PC-3 (cell line): ENCODE measurements at places on chromosomes 2 and 18. TPM values are rescaled to one million over a fixed set of nuclear protein-coding genes. Genes with fewer than 3 reads are reported as not detected.
A peak's percentile ranks its signal among the peaks of the same experiment; 100 is the strongest.

Gene C1QL2
- not detected in 2 replicates for total RNA-seq

GRCh38 chr2:160934991-160935390 lies 225.2 kb upstream of the TANK start:
- DNase-seq, result no peak

- DNase-seq, result peak; percentile 8
Observed at GRCh38 chr2:141439524-141439923, 691.3 kb downstream of the LRP1B start.

GRCh38 chr2:238299803-238300202 lies 11.4 kb upstream of the PER2 start:
- DNase-seq, result no peak

GRCh38 chr2:47196046-47196445 lies 40.9 kb upstream of the STPG4 start:
- DNase-seq, result no peak

DNA sequence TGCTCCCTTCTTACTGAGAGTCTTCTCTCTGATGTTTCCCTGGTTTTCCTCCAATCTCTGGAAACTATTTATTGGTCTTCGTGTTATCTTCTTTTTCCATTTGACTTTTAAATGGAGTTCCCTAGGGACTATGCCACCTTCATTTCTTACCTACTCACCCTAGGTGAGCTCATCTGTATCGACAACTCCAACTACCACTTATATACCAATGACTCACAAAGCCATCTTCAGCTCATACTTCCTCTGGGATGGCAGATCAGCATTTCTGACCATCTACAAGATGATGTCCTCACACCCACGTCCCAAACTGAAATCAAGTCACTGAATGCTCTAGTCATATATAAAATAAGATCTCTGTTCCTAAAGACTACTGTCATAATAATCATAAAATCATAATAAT lies 40.6 kb downstream of the CFAP210 start:
- DNase-seq, result peak; percentile 26

Gene FHOD3
- 18.1 and 32.2 TPM in 2 replicates for total RNA-seq

Gene ABCG5
- total RNA-seq, result not detected in 2 replicates

- DNase-seq, result no peak
Observed at GRCh38 chr18:26867471-26867870, 2.0 kb upstream of the AQP4 start.

GRCh38 chr2:218009231-218009630 lies 6.4 kb upstream of the TNS1 start:
- DNase-seq, result no peak

DNA sequence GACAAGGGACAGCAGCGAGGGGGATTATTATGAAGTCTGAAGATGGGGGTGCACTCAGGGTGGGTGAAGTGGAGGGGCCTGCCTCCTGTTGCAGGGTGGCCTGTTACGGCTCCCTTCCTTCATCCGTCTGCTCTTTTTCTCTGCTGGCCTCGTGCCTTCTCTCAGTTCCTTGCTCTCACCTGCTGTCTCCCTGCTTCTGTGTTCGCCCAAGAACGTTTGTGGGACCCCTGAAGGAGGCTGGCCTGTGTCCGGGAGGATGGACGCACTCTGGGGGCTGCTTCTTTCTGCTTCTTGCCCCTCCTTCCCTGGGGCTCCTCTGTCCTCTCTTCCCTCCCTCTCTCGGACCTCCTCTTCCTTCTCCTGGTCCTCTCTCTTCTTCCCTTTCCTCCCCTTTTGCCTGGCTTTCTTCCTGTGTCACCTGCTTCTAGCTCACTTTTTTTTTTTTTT lies 13.8 kb downstream of the MROH2A start:
- DNase-seq, result no peak

DNA sequence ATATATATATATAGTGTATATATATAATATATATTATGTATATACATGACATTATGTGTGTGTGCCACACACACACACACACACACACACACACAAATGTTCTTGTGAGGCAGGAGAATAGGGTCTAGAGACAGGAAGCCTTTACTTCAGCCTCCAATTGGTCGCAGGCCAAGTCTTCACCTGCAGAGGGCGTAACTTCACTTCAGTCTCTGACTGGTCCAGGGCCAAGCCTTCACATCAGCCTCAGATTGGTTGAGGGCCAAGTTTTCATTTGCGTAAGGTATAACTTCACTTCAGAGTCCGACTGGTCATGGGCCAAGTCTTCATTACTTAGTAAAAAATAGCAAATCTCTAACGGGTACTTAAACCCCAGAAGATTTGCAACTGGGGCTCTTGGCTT lies 13.2 kb upstream of the SS18 start:
- peak; percentile 34 for DNase-seq

GRCh38 chr2:208033701-208034502 lies 8.6 kb upstream of the PLEKHM3 start:
- DNase-seq, result peak; percentile 91

- peak; percentile 45 for DNase-seq
Observed at GRCh38 chr2:215548714-215549113, 112.8 kb upstream of the FN1 start.

DNA sequence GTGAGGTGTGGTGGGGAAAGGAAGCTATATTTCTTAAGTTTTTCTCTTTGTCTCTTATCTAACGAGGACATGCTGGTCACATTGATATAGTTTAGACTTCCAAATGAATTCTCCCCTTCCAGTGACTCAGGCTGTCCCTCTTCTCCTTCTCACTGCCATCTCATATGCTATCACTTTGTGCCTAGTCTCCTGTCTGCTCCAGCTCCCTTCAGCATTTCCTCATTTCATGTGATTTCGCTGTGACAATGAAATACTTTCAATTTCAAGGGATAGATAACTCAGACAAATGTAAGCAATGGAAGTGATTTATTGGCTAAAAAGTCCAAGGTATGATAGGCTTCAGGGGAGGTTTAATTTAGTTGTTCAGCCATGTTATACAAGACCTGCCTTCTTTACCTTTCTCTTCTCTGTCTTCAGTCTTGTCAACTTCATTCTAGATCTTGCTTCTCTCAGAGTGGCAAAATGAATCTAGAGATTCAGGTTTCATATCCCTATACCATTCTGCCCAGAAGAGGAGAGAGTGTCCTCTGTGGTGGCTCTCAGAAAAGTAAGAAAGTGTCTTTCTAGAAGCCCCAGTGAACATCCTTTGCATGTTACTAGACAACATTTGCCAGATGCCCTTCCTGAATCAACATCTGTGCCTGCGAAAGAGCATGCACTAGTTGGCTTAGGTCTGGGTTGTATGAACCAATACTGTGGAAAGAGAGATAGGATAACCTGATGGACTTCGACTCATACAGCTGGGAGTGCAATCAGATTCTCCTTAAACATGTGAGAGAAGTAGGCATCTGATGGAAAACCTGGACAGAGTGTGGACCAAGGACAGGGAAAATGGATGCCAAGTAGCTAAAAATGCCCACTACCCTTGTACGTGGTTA lies 29.9 kb upstream of the GPR155 start:
- DNase-seq, result no peak

Gene ADRA2B
- total RNA-seq, result 0.12 TPM in 1 of 2 replicates, not detected in the other

Gene SLC14A1
- total RNA-seq, result 2.3 and 6.9 TPM in 2 replicates

GRCh38 chr2:19686439-19686838 lies 215.3 kb downstream of the TTC32 start:
- no peak for DNase-seq

DNA sequence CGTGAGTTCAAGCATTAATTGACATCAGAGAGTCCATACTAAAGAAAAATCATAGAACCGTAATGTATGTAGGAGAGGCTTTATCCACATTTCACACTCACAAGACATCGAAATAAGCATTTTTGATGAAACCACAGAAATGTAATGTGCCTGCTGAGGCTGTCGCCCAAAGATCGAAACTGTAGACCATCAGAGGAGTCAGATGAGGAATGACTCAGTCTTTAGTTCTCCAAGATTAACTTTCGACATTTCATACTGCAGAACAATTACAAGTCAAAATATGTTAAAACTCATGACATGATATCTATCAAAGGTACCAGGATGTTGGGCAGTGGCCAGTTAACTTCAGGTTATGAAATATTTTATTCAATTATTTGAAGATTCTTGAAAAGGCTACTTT lies 79.6 kb downstream of the RAB31 start:
- DNase-seq, result no peak

DNA sequence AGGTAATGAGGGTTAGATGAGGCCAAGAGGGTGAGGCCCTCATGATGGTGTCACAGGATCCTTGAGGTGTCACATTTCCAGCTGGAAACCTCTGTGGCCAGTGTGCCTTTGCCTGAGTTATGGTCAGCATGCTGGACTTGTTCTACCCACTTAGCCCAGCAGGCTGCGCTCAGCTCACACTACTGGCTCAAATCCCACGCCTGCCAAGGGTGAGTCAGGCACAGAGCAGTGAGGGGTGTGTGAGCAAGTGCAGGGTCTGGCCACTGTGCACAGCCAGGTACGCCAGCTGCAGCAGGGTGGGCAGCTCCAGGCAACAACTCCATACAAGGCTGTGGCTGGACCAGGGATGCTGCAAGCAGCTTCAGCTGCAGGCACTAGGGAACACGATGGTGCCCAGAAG lies 616.6 kb upstream of the FSHR start:
- peak; percentile 36 for DNase-seq

Gene PREPL
- 30.2 and 36.2 TPM in 2 replicates for total RNA-seq

Gene AOX1
- 54.9 and 57.2 TPM in 2 replicates for total RNA-seq

GRCh38 chr18:56162311-56163265 lies 475.8 kb downstream of the TXNL1 start:
- peak; percentile 13 for DNase-seq

Gene RAMP1
- 210 and 248 TPM in 2 replicates for total RNA-seq

Gene CYRIA
- total RNA-seq, result 0.15 TPM in 1 of 2 replicates, not detected in the other

Gene REG3A
- total RNA-seq, result not detected in 2 replicates

Gene SKOR2
- not detected in 2 replicates for total RNA-seq

DNA sequence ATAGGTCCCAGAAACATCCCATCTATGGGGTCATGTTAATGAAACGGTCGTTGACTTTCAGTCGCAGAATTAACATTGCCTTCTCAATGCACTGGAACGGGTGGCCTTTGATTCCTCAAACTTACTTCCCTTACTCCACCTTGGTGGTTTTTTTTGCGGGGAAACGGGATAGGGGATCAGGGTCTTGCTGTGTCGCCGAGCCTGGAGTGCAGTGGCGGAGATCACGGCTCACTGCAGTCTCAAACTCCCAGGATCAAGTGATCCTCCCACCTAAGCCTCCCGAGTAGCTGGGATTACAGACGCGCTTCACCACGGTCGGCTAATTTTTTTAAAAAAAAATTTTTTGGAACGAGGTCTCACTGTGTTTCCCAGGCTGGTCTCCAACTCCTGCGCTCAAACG lies 754 bp downstream of the ATG16L1 start:
- DNase-seq, result no peak

DNA sequence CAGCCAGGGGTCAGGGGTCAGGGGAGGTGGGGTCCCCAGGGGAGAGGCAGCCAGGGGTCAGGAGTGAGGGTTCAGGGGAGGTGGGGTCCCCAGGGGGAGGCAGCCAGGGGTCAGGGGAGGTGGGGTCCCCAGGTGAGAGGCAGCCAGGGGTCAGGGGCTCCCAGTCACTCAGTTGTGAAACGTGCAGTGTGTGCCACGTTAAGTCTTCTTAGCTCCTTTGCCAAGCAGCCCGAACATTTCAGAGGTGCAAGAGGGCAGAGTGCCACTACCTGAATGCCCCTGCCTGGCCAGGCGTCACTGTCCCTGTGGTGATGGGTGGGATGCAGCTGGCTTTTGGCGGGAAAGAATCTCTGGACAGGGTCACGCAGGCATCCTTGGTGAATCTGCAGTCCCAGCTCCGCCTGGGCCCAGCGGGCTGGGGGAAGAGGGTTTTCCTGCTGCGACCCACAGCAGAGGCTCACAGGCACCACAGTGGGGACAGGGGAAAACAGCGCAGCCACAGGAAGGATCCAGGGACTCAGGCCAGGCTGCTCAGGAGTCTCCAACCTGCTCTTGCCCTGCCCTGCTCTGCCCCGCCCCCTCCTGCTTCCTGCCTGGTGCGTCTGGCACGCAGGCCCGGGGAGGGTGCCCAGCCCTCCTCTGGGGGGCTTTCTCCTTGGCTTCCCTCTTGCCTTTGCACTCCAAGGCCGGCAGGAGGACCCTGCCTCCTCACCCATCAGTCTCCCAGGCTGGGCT lies 188.3 kb downstream of the TWIST2 start:
- DNase-seq, result no peak

- DNase-seq, result no peak
Observed at GRCh38 chr2:3756306-3756705, 52.9 kb downstream of the DCDC2C start.

Gene ALPI
- not detected in 2 replicates for total RNA-seq

- no peak for DNase-seq
Observed at GRCh38 chr2:234970099-234970440, 18.3 kb downstream of the SH3BP4 start.

DNA sequence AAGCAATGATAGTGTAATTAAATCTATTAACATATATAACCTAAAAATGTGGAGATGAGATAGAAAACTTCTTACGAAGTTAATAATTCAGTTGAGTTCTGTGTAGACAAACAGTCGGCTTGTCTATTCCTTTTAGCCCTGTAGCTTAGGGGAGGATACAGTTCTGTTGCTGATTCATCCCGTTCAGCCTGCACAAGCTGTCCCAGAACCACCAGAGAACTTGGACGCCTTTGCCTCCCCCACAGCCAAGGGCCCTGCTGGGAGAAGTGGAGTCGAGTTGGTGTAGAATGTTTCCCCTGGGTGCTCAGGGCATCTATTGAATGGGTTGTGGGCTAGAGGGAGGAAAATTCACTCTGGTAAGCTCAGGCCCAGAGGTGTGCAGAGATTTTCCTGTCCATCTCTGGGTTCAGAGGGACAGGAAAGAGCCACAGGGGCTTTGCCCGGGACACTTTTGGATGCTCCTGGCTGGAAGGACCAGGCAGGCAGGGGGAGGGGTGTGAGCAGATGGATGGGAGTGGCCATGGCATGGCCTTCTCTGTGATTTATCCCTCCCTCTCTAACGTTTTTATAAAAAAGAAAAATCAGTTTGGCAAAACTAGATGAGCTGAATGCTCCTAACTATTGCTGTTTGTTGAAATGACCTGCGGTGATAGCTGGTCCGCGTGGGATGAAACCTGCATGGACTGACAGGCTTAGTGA lies 42.8 kb upstream of the GALR1 start:
- no peak for DNase-seq
